ENCODE measurements at places on chromosomes 5 and 9.

DNA sequence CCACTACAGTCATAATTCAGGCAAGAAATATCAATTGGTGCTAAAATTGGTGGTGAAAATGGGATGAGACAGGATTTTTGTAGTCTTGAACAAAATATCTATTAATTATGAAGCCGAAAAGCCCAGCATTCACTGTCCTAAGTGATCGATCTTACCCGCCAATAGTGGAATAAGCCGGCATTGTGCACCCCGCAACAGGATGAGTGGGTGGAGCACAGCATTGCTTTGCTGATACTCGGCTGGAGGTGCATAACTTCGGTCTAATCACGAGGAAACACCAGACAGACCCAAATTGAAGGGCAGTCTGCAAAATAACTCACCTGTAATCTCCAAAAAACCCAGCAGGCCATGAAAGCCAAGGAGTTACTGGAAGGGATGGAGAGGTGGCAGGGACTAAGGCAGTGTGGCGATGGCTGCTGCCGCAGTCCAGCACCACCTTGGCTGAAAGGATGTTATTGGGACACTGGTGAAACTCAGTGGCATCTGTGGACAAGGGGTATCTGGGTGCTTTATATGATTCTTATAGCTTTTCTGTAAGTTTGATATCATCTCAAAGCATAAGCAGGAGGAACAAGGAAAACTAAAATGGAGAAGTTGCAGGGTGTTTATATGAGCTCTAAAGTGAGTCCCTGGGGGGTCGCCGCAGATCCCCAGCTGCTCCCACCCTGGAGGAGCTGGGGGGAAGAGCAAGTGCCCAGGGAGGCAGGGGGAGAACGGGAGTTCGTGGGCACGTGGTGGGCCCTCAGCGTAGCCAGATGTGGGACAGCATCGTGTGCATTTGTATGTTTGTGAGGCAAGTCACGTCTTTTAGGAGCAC lies 45.2 kb downstream of the AHRR start:
- no peak for DNase-seq

DNA sequence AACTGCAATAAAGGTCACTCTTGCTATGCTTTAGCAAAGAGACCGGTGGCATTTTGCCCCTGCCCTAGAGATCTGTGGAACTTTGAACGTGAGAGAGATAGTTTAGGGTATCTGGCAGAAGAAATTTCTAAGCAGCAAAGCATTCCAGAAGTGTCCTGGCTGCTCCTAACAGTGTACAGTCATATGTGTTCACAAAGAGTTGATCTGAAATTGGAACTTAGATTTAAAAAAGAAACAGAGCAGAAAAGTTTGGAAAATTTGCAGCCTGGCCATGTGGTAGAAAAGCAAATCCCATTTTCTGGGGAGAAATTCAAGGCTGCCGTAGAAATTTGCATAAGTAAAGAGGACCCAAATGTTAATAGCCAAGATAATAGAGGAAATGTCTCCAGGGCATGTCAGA lies 169.2 kb downstream of the FGF1 start:
- no peak for DNase-seq

DNA sequence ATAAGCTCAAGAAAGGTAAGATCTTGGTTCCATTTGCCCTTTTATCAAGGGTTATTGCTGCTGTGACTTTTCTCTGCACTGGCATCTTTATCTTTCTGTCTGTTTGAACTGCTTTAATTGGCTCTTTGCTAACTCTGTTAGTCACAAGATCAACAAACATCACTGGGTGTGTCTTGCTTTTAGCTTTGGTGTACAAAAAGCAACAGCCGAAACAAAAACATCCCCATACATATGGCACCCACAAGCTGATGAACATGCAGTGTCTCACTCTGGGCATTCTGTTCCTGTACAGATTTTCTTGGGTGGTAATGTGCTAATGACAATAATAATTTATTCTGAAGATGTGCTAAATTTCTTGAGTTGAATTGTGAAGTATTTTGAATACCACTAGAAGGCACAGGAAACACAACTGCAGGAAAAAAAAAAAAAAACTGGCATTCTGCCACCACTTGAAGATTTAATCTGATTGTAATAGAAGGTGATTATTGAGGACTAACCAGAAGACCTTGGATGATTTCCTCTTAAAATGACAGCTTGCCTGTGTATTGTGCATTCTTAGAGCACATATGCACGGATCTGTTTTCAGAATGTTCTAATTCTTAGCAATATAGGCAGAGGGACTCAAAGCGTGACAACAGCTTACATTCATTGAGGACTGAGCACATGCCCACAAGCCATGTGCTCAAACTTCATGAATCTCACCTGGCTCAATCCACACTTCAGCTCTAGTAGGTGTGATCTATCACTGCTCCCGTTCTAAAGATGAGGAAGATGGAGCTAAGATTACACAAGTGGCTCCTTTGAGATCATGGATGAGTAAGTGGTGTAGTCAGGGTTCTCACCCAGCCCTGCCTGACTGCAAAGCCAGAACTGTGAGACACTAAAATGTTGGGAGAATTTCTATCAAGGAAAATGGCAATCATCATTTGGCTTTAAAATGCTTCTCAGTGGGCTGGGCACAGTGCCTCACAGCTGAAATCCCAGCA lies 96.4 kb downstream of the EBF1 start:
- no peak for DNase-seq

DNA sequence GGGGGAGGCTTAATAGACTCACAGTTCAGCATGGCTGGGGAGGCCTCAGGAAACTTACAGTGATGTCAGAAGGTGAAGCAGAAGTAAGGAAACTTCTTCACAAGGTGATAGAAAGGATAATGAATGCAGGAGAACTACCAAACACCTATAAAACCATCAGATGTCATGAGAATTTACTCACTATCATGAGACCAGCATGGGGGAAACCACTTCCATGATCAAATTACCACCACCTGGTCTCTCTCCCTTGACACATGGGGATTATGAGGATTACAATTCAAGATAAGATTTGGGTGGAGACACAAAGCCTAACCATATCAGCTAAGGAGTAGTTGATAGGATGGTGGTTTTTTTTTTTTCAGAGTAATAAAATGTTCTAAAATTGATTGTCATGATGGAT lies 201.8 kb downstream of the CDH12 start:
- no peak for DNase-seq

GRCh38 chr9:108021096-108021710 lies 531.6 kb upstream of the KLF4 start:
- no peak for DNase-seq

- DNase-seq = peak; percentile 40
These were observed 489.9 kb downstream of the PSAT1 start for GRCh38 chr9:78786794-78787193.

GRCh38 chr9:121883281-121884056 lies 209.6 kb downstream of the TTLL11 start:
- no peak for DNase-seq

- DNase-seq = no peak
These were observed 30.0 kb downstream of the CARD6 start for GRCh38 chr5:40871177-40871576.

DNA sequence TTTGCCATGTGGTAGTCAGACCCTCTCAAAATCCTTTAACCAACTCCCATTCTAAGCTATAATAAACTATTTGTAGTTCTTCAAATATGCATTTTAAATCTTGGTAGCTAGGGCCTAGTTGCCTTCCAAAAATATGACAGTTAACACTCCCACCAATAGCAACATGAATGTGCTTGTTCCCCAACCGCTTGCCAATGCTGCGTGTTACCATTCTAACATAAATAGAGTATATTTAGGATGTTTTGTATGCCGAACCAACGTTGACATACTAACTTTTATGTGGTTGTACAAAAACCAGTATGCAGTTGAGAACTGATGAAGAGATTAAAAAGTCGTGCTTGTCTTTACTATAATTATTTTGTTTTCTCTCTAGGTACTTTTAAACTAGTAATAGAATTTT lies 9.0 kb downstream of the UBE2B start:
- no peak for DNase-seq

- no peak for DNase-seq
These were observed 101.5 kb downstream of the TAF11L14 start for GRCh38 chr5:17735761-17736160.

DNA sequence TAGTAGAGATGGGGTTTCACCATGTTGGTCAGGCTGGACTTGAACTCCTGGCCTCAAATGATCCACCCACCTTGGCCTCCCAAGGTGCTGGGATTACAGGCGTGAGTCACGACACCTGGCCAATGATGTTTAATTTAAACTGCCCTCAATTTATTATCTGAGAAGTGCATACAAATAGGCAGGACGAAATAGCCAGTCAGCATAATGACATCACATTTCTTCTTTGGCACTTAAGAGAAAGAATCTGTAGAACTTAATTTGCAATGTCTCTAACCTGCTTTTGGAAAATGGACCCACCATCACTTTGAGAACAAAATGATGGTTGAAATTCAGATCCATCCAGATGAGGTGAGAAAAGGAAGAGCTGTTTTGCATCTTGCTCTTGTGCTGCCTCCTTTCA lies 52.5 kb upstream of the ZNF608 start:
- DNase-seq = no peak

DNA sequence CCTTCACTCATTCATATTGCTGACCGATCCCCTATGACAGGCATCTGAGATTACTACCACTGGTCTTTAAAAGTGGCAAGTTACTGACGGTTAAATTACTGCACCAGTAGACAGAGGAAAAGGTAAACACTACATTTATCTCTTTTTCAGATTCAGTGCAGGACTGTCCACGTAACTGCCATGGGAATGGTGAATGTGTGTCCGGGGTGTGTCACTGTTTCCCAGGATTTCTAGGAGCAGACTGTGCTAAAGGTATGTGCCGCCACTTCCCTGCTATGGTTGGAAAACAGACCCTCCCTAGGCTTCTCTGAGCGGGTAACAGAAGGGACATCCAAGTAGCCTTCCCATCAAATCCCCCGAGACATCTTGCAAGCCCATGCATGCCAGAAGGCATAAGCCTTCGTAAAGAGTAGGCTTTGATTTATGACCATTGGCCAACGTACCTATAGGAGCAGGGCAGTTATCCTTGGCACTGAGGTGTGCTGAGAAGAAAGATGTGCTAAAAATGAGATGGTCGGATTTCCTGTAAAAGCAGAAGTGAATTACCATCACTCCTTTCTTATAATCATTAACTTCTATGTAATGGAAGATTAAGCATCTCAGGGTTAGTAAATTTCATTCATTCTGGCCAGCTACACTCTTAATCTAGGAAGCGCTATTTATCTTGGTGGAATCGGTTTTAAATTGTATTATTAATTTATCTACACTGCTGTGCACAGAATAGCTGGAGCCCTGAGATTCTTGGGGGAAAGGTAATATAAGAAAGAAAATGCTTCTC lies 193.4 kb upstream of the WWC1 start:
- DNase-seq = no peak
